ENCODE measurements at places on chromosomes 13 and 19. TPM values are rescaled to one million over a fixed set of nuclear protein-coding genes. Genes with fewer than 3 reads are reported as not detected.

SYNE4 gene
- polyA plus RNA-seq = 0.34 TPM

DNA sequence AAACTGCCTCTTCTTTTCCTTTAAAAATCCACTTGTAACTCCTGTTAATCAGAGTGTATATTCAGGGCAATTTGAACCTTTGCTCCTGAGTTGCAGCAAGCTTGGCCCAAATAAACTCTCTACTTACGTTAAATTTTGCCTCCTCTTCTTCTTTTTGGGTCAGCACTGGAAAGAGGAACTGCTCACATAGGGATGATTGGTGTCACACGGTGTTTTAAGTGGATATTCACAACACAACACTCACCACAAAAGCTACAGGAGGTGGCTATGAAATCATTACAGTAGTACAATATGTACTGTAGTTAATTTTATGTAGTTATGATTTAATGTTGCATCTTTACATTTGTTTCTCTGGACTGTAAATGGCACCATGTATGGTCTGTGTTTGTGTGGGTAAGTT is 96.8 kb upstream of the DOCK9 start:
- DNase-seq = no peak

DNA sequence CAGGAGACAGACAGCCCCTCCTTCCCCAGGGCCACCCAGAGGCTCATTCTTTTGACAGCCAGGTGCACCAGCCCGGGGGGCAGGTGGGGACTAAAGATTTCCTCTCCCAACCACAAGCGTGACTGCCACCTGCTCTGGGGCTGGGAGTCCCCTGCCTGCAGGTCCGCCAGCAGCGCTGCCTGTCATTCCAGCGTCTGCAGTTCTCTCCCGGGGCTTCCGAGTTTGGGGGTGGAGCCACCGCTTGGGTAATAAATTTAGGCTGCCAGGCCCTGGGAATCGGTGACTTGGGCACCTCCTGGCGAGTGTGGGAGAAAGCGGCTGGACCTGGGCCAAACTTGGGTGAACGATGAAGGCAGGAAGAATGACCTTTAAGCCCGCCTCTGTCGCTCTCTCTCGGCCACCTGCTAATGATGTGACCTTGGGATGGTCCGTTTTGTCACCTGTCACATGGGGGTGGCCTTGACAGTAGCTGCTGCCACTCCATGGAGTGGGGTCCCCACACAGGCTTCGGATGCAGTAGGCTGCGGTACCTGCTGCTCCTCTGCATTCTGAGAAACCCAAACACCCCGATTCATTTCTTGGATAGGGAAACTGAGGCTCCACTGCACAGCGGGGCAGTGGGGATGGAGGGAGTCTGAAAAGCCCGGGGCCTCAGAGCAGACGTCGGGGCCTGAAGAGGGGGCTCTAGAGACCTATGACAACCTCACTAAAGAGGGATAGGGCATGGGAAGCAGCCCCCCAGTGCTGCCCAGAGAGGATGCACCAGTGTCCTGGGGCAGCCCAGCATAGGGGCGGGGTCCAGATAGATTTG is 12.8 kb downstream of the FUT6 start:
- DNase-seq = no peak

GRCh38 chr19:28586474-28586873 is 626.5 kb downstream of the UQCRFS1 start:
- no peak for DNase-seq

GRCh38 chr19:7063339-7063738 is 4.9 kb upstream of the MBD3L3 start:
- DNase-seq = no peak

Data from IMR-90 (cell line).